Peyer's patch (tissue), 4 donors: ENCODE measurements at places on chromosomes 7 and 10. TPM values are rescaled to one million over a fixed set of nuclear protein-coding genes. Genes with fewer than 3 reads are reported as not detected.

Gene CPEB3
- 9.9 TPM for total RNA-seq

Gene UTF1
- total RNA-seq: not detected

DNA sequence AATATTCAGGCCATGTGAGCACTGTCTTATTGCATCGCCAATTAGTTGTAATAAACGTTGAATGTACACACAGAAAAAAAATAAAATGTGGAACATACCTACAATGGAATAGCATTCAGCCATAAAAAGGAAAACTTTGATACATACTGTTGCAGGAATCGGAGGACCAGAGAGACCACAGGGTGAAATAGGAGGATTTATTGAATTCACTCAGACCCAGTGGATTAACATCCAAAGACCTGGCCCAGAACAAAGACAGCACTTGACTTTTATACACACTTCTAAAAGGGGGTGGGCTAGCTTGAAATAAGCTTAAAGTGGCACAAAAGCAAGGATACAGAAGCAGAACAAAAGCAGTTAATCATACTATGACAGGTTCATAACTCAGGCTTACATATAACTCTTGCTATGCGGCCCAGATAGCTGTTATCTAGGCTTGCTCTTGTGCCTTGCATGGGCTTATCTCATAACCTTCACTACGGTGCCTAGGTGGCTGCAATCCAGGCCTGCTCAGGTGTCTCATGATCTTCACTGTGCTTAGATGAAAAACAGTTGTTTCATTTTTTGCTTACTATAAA, 292.2 kb upstream of the TAC1 start:
- no peak overlapping the region for H3K27ac ChIP-seq
- no peak for DNase-seq
- H3K36me3 ChIP-seq: no peaks in the 10 kb centered on the region
- no peaks in the 10 kb centered on the region for H3K27me3 ChIP-seq

DNA sequence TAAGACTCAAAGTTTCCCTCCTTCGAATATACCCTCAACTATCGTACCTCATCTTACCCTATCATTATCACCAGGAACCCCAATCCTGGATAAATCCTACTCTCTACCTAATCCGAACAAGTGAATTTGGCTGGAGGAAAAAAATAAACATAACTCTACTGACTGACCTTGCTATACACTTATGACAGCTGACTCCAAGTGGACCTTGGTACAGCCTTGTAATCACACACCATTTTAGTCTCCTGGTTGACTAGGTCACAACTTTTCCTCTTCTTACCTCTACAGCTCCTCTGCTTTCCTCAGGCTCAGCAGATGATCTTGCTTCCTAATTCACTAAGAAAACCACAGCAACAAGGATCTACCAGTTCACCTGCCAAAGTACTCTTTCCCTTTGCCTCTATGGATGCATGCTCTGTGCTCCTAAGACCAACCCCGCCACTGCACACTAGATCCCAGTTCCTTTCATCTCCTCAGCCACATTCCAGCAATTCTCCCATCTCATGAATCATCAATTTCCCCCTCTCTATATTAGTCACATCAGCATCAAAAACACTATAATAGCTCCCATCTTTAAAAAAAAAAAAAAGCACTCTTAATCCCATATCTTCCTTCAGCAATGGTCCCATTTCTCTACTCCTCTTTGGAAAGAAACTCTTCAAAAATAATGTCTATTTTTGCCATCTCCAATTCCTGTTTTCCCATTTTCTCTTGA, 35.5 kb downstream of the COA1 start:
- H3K4me1 ChIP-seq: no peaks in the 10 kb centered on the region
- no peak overlapping the region for H3K4me3 ChIP-seq
- H3K27me3 ChIP-seq: no peaks in the 10 kb centered on the region
- no peak for DNase-seq

GRCh38 chr7:142803901-142804300, 33.1 kb downstream of the PRSS2 start:
- H3K27ac ChIP-seq: peak overlapping the region; percentile 91
- H3K36me3 ChIP-seq: no peaks in the 10 kb centered on the region

- H3K27me3 ChIP-seq: no peaks in the 10 kb centered on the region
- H3K36me3 ChIP-seq: no peaks in the 10 kb centered on the region
- H3K27ac ChIP-seq: no peak overlapping the region
- DNase-seq: no peak
These were observed 13.0 kb upstream of the AKR1E2 start for GRCh38 chr10:4813023-4813422.

DNA sequence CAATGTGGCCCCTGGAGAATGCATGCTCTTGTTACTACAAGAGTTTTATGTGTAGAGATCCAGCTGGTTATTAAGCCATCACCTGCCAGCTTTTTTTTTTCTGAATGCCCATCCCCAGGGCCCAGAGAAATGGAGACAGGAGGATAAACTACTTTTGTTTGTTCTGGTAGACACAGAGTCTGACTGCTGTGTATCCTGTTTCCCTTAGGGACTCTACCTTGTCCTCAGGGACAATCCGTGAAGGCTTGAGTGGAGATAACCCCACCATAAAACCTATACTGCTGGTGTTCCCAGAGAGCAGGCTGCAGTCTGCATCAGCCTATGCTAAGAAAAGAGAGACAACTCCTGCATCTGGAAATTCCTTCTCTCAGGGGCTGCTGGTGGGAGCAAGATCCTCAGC, at the start of gene OR2A5:
Gene OR2A5 (plus strand): TSS at position 301 of the 400 bp plus-strand sequence. CDS start 1,454 bp downstream, outside the sequence.
- no peak within 1 kb of the TSS for H3K27ac ChIP-seq
- no peaks in the 10 kb centered on the region for H3K4me1 ChIP-seq
- no peaks in the 10 kb centered on the region for H3K27me3 ChIP-seq
- DNase-seq: no peak
- H3K4me3 ChIP-seq: no peak within 1 kb of the TSS

GRCh38 chr7:18653381-18654155, 158.0 kb downstream of the HDAC9 start:
- H3K36me3 ChIP-seq: no peaks in the 10 kb centered on the region
- H3K27ac ChIP-seq: no peak overlapping the region
- H3K27me3 ChIP-seq: no peaks in the 10 kb centered on the region
- DNase-seq: no peak
- no peaks in the 10 kb centered on the region for H3K4me1 ChIP-seq
- no peak overlapping the region for H3K4me3 ChIP-seq
